ENCODE measurements at places on chromosomes 1 and 21. TPM values are rescaled to one million over a fixed set of nuclear protein-coding genes. Genes with fewer than 3 reads are reported as not detected.

The SMPDL3B gene
- total RNA-seq = 0.26 TPM

The OR2M3 gene
- not detected for total RNA-seq

The TSPEAR gene
- total RNA-seq = 0.13 TPM

The G0S2 gene
- 1.2 TPM for total RNA-seq

The IFI6 gene
- total RNA-seq = 21.8 TPM

Measured in dermis microvascular lymphatic vessel endothelial cell (primary cell).